ENCODE measurements at places on chromosomes 7 and 10. TPM values are rescaled to one million over a fixed set of nuclear protein-coding genes. Genes with fewer than 3 reads are reported as not detected.
A peak's percentile ranks its signal among the peaks of the same experiment; 100 is the strongest.

GRCh38 chr10:22791665-22792064, 77.3 kb upstream of the PIP4K2A start:
- no peak overlapping the region for H3K27ac ChIP-seq
- DNase-seq, result no peak
- H3K4me3 ChIP-seq, result no peak overlapping the region
- H3K4me1 ChIP-seq, result no peaks in the 10 kb centered on the region

SFTPD gene
- not detected for total RNA-seq

DNA sequence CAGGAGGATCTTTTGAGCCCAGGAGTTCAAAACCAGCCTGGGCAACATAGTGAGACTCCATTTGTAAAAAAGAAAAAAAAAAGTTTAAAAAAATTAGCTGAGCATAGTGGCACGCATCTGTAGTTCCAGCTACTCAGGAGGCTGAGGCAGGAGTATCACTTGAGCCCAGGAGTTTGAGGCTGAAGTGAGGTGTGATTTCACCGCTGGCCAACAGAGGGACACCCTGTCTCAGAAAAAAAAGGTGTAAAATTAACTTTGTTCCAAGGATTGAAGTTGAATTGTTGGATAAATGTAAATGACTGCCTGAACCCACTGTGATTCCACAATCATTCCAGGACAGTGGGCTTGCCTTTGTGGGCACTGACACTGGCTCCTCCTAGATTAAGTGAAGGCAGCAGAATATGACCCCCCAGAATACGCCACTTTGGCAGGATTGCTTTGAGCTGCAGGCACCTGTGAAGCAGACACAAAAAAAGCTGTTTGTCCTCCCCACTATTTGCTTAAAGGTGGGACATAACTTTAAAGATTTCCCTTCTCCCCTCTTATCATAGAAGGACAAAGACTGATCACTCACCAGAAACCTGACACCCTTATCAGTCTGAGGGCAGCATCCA, 57.2 kb upstream of the FOXI2 start:
- no peak for DNase-seq
- H3K4me1 ChIP-seq, result no peaks in the 10 kb centered on the region
- peaks cover 4% of the 10 kb centered on the region for H3K27me3 ChIP-seq
- H3K4me3 ChIP-seq, result no peak overlapping the region

CDHR3 gene
- 20.2 TPM for total RNA-seq

UCN3 gene
- total RNA-seq, result not detected

DENND10 gene
- 53.6 TPM for total RNA-seq

APBB1IP gene
- 4.0 TPM for total RNA-seq

- H3K27me3 ChIP-seq, result no peaks in the 10 kb centered on the region
- peak; percentile 51 for DNase-seq
- no peak overlapping the region for H3K27ac ChIP-seq
- no peaks in the 10 kb centered on the region for H3K4me1 ChIP-seq
- no peaks in the 10 kb centered on the region for H3K36me3 ChIP-seq
- H3K4me3 ChIP-seq, result no peak overlapping the region
Measured at GRCh38 chr7:19491821-19492452, 216.9 kb downstream of the POLR1F start.

- peaks cover 11% of the 10 kb centered on the region for H3K4me1 ChIP-seq
- peak overlapping the region; percentile 41 for H3K27ac ChIP-seq
- H3K4me3 ChIP-seq, result no peak overlapping the region
- no peak for DNase-seq
- no peaks in the 10 kb centered on the region for H3K36me3 ChIP-seq
Measured at GRCh38 chr10:6271663-6272062, 68.9 kb downstream of the PFKFB3 start.

DNA sequence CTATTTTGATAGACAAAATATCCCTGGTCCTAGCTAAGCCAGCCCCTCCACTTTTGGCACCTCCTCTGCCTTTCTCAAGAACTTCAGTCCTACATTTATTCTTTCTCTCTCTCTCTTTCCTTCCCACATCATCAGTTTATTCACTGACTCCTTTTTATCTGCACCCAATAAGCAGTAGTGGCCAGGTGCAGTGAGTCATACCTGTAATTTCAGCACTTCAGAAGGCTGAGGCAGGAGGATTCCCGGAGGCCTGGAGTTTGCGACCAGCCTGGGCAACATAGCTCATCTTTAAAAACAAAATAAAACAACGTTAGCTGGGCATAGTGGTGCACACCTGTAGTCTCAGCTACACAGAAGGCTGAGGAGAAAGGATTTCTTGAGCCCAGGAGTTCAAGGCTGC, 19.4 kb upstream of the NRP1 start:
- no peak overlapping the region for H3K27ac ChIP-seq
- H3K36me3 ChIP-seq, result no peaks in the 10 kb centered on the region

DNA sequence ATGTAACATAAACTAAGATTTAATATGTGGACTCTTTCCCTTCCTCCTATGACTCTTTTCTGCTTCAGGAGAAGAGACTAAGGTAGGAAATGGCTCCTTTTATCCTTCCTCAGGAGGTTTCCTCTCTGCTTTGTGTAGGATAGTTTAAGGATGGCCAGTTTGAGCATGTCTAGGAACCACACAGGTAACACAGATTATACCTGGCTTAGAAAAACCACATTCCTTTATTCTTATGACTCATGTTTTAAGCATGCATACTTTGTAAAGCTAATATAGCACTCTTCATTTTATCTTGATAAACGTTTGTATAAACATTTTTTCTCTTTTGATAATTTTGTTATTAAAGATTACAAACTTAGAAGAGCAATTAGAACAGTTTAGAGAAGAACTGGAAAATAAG, 57.8 kb downstream of the CYP51A1 start:
- DNase-seq, result peak; percentile 51
- no peaks in the 10 kb centered on the region for H3K27me3 ChIP-seq
- no peak overlapping the region for H3K4me3 ChIP-seq
- H3K36me3 ChIP-seq, result peaks cover 69% of the 10 kb centered on the region
- H3K27ac ChIP-seq, result no peak overlapping the region
- peaks cover 4% of the 10 kb centered on the region for H3K4me1 ChIP-seq

- H3K4me3 ChIP-seq, result no peak overlapping the region
- no peak for DNase-seq
Measured at GRCh38 chr7:47210281-47210854, 371.5 kb downstream of the TNS3 start.

GRCh38 chr7:149872419-149873073, 1.2 kb upstream of the ATP6V0E2 start:
- H3K36me3 ChIP-seq, result no peaks in the 10 kb centered on the region
- peak; percentile 67 for DNase-seq
- H3K27ac ChIP-seq, result peak overlapping the region; percentile 75
- no peaks in the 10 kb centered on the region for H3K27me3 ChIP-seq

DNA sequence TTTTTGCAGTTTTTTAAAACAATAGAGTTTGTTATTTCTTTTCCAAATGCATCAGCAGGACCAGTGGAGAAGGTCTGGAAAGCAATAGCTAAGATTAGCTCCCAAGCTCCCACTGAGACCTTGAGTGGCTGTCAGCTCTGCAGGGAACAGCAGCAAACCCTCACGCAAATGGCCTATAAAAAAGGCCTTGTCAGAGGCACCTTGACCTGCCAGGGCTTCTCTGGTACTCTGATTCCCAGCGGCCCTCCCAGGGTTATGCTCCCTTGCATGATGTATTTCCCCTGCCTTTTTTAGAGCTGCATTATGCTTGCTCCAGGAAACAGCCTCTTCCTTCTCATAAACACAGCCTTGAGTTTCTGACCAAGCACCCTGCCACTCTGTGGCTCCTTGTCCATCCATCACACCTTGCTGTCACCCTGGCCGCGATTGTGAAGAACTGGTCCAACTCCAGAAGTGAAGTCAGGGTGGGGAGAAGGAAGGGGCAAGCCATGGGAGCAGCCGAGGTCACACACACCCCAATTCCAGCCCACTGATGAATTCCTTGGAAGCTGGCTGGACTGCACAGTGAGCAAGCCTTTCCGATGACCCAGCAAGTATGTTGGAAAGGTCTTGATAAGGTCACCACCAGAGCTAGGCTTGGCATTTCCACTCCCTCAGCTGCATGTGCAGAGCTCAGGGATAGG, 35.3 kb upstream of the NKX2-3 start:
- no peaks in the 10 kb centered on the region for H3K27me3 ChIP-seq
- H3K4me3 ChIP-seq, result no peak overlapping the region
- H3K27ac ChIP-seq, result no peak overlapping the region

- no peak for DNase-seq
- H3K4me3 ChIP-seq, result no peak overlapping the region
- peaks cover 7% of the 10 kb centered on the region for H3K4me1 ChIP-seq
- H3K27me3 ChIP-seq, result no peaks in the 10 kb centered on the region
Measured at GRCh38 chr10:102975483-102976379, 57.6 kb downstream of the CNNM2 start.

- no peak for DNase-seq
- H3K4me1 ChIP-seq, result peaks cover 8% of the 10 kb centered on the region
- peak overlapping the region; percentile 87 for H3K27ac ChIP-seq
- no peaks in the 10 kb centered on the region for H3K27me3 ChIP-seq
- H3K36me3 ChIP-seq, result peaks cover 39% of the 10 kb centered on the region
Measured at GRCh38 chr7:92528958-92529264, 316 bp downstream of the RBM48 start.

SFR1 gene
- total RNA-seq, result 1.8 TPM

- H3K4me3 ChIP-seq, result no peak overlapping the region
- DNase-seq, result no peak
- no peak overlapping the region for H3K27ac ChIP-seq
- H3K36me3 ChIP-seq, result no peaks in the 10 kb centered on the region
- peaks cover 16% of the 10 kb centered on the region for H3K4me1 ChIP-seq
- H3K27me3 ChIP-seq, result no peaks in the 10 kb centered on the region
Measured at GRCh38 chr7:25653384-25653783, 425.1 kb upstream of the NPVF start.

FOXI2 gene
- total RNA-seq, result 0.43 TPM

GRCh38 chr7:27134392-27134791, 3.8 kb upstream of the HOXA4 start:
- no peaks in the 10 kb centered on the region for H3K36me3 ChIP-seq
- DNase-seq, result peak; percentile 82
- H3K27me3 ChIP-seq, result peaks cover 52% of the 10 kb centered on the region
- no peak overlapping the region for H3K4me3 ChIP-seq

DNA sequence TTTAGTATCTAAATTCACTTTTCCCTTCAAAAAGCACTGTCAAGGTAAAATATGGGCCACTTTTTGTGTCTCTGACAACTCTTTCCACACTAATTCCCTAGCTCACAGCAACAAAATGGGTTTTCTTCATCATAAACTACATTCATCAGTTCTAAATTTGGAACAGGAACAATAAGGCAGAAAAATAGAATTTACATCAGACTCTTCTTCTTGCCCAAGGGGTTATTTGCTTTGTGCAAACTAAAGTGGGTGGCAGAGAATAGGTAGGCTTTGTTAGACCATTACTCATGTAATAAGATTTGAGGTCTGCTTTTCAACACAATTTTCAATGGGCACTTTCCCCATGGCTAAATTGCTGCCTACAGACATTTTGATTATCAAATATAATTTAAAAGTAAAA, 17.6 kb upstream of the PPP1R17 start:
- no peak for DNase-seq
- H3K27ac ChIP-seq, result no peak overlapping the region
- no peak overlapping the region for H3K4me3 ChIP-seq
- no peaks in the 10 kb centered on the region for H3K36me3 ChIP-seq

- no peak overlapping the region for H3K27ac ChIP-seq
- H3K27me3 ChIP-seq, result no peaks in the 10 kb centered on the region
- no peaks in the 10 kb centered on the region for H3K4me1 ChIP-seq
- no peak overlapping the region for H3K4me3 ChIP-seq
- H3K36me3 ChIP-seq, result no peaks in the 10 kb centered on the region
Measured at GRCh38 chr10:76946270-76946669, 691.3 kb downstream of the KCNMA1 start.

SORCS1 gene
- total RNA-seq, result 2.3 TPM

GRCh38 chr7:88401009-88401623, 94.4 kb upstream of the STEAP4 start:
- H3K36me3 ChIP-seq, result no peaks in the 10 kb centered on the region
- no peaks in the 10 kb centered on the region for H3K27me3 ChIP-seq
- H3K27ac ChIP-seq, result no peak overlapping the region
- H3K4me3 ChIP-seq, result no peak overlapping the region

GRCh38 chr10:51007781-51008180, 66.5 kb upstream of the PRKG1 start:
- no peak overlapping the region for H3K4me3 ChIP-seq
- no peaks in the 10 kb centered on the region for H3K27me3 ChIP-seq
- H3K27ac ChIP-seq, result no peak overlapping the region
- no peak for DNase-seq
- H3K36me3 ChIP-seq, result no peaks in the 10 kb centered on the region
- H3K4me1 ChIP-seq, result no peaks in the 10 kb centered on the region

BAMBI gene
- total RNA-seq, result not detected

ST8SIA6 gene
- not detected for total RNA-seq

GRCh38 chr10:101227429-101228152, 1.7 kb downstream of the LBX1 start:
- peak overlapping the region; percentile 52 for H3K4me3 ChIP-seq
- no peak for DNase-seq
- peaks cover 66% of the 10 kb centered on the region for H3K4me1 ChIP-seq
- H3K36me3 ChIP-seq, result no peaks in the 10 kb centered on the region
- no peak overlapping the region for H3K27ac ChIP-seq

NKX2-3 gene
- total RNA-seq, result 1.0 TPM

- no peaks in the 10 kb centered on the region for H3K36me3 ChIP-seq
- no peak overlapping the region for H3K27ac ChIP-seq
- no peak for DNase-seq
- H3K4me1 ChIP-seq, result no peaks in the 10 kb centered on the region
- no peak overlapping the region for H3K4me3 ChIP-seq
Measured at GRCh38 chr7:30705008-30705407, 22.8 kb upstream of the CRHR2 start.

SPDYE1 gene
- not detected for total RNA-seq

GRCh38 chr7:30681331-30681797, 892 bp downstream of the CRHR2 start:
- peaks cover 50% of the 10 kb centered on the region for H3K27me3 ChIP-seq
- no peak for DNase-seq
- H3K4me3 ChIP-seq, result peak overlapping the region; percentile 48
- peaks cover 19% of the 10 kb centered on the region for H3K4me1 ChIP-seq
- H3K27ac ChIP-seq, result no peak overlapping the region
- H3K36me3 ChIP-seq, result no peaks in the 10 kb centered on the region

- H3K36me3 ChIP-seq, result peaks cover 78% of the 10 kb centered on the region
- no peak overlapping the region for H3K27ac ChIP-seq
- H3K4me3 ChIP-seq, result no peak overlapping the region
- H3K4me1 ChIP-seq, result peaks cover 14% of the 10 kb centered on the region
- DNase-seq, result no peak
Measured at GRCh38 chr10:46014206-46014605, 16.2 kb downstream of the NCOA4 start.

- no peaks in the 10 kb centered on the region for H3K27me3 ChIP-seq
- DNase-seq, result peak; percentile 54
- H3K4me3 ChIP-seq, result no peak overlapping the region
- H3K36me3 ChIP-seq, result peaks cover 25% of the 10 kb centered on the region
Measured at GRCh38 chr10:77865580-77866324, 60.8 kb downstream of the DLG5 start.

MORN4 gene
- 5.5 TPM for total RNA-seq

GRCh38 chr10:29141761-29142160, 147.1 kb upstream of the LYZL1 start:
- no peak overlapping the region for H3K27ac ChIP-seq
- H3K36me3 ChIP-seq, result no peaks in the 10 kb centered on the region
- H3K4me1 ChIP-seq, result no peaks in the 10 kb centered on the region

GRCh38 chr10:129956876-129957673, 7.0 kb downstream of the EBF3 start:
- peaks cover 97% of the 10 kb centered on the region for H3K27me3 ChIP-seq
- H3K36me3 ChIP-seq, result no peaks in the 10 kb centered on the region
- DNase-seq, result no peak
- peaks cover 19% of the 10 kb centered on the region for H3K4me1 ChIP-seq
- no peak overlapping the region for H3K4me3 ChIP-seq

MEST gene
- 88.7 TPM for total RNA-seq

ITGB1 gene
- 218 TPM for total RNA-seq

GRCh38 chr7:73560109-73560835, 2.8 kb upstream of the BCL7B start:
- peaks cover 23% of the 10 kb centered on the region for H3K4me1 ChIP-seq
- no peak overlapping the region for H3K4me3 ChIP-seq
- no peaks in the 10 kb centered on the region for H3K36me3 ChIP-seq
- no peaks in the 10 kb centered on the region for H3K27me3 ChIP-seq
- no peak overlapping the region for H3K27ac ChIP-seq
- DNase-seq, result no peak

All from stomach (tissue), 19 donors.